ENCODE measurements at places on chromosomes 7 and 10.

DNA sequence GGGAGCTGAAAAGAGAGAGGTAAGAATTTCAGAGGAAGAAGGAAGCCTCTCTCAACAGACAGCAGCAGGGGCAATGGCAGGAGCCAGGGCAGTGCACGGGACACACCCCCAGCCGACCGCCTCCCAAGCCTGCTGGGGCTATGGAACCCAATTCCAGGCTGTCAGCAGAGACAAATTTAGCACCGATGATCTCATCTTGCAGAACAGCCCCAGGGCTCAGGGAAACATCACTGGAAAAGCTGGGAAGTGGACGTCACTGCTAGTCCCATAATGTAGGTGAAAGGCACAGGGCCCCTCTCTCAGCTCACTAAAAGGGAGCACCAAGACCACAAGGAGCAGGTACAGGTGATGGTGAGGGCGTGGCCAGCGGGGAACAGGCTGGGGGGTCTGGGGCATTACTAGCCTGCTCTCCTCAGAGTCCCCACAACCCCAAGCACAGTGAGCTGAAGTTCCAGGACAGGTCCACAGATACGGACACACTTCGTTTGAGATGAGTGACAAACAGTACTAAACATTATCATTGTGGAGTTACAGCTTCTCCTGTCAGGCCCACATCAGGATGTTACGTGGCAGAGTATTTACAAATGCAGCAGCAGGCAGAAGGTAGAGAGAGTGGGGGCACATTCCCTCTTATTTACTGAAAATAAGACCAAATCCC is 103.7 kb downstream of the PLXNA4 start:
- no peak for DNase-seq

DNA sequence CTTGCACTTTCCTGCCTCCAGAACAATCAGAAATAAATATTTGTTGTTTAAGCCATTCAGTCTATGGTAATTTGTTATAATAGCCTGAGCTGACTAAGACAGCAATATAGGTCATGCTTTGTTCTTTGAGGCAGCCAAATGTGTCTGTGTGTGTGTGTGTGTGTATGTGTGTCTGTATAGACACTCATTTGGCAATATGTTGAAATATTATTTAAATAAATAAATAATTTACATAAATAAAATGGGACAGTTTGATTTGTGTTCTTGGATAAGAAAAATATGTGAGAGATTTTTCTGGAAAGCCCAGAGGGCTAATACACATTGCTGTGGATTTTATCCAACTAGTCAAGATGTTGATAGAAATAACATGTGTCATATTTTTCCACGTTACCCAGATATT is 140.2 kb downstream of the PTN start:
- DNase-seq: no peak

- DNase-seq: no peak
Observed at GRCh38 chr7:118657391-118658005, 433.0 kb downstream of the ANKRD7 start.

GRCh38 chr7:47414342-47415317 is 167.3 kb downstream of the TNS3 start:
- DNase-seq: no peak

GRCh38 chr7:95421847-95422444 is 12.9 kb downstream of the PON2 start:
- no peak for DNase-seq

GRCh38 chr10:76492026-76492425 is 1060.6 kb downstream of the LRMDA start:
- DNase-seq: no peak

DNA sequence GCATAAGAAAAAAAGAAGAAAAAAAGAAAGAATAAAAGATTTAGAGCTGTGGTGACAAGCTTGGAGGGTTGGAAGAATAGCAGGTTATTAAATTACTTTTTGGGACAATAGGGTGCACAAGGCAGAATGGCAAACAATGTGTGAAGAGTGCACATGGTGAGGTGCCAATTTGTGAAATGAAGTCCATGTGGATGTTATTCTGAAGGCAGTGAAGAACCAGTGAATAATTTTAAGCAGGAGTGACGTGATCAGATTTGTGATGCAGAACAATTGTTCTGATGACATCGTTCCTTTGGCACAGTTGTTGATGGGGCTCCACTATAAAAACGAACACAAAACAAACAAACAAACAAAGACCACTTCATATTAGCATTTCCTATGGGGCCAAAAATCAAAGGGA is 700.3 kb downstream of the NRG3 start:
- no peak for DNase-seq

DNA sequence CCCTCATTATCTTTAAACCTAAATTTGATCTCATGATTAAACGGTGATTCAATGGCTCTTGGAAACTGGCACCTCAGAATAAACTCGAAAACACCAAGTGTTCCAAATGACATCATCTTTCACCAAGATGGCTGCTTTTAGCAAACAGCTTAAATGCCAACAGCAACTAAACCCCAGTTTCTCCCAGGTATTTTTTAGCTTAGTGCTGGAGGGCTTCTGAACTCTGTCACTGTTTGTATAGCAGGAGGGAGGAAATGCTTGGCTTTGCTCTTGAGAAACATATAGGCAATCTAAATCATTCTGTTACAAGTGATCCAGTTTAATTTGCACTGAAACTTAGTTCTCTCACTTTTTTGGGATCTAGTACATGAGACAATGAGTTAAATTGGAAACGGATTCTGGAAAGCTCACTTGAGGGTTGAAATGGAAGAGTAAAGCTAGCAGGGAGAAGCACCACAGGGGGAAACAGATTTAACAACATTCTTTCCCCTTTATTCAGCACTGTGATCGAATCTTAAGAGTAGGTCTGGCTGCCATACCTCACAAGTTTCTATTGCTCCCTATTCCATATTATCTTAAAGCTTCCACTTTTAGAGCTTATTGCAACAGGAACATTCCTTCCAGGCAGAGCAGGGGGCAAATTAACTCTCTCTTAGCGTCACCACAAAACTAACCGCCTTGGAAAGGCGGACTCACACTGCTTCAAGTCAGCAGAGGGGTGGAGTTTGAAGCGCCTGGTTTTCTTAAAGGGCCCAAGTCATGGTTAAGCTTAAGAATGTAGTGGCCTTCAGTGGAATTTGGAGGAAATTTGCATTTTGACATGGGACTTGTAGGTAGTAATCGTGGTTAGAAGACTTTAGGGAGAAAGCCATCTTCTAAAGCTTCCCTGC is 1.8 kb upstream of the CCDC6 start:
- peak; percentile 72 for DNase-seq

DNA sequence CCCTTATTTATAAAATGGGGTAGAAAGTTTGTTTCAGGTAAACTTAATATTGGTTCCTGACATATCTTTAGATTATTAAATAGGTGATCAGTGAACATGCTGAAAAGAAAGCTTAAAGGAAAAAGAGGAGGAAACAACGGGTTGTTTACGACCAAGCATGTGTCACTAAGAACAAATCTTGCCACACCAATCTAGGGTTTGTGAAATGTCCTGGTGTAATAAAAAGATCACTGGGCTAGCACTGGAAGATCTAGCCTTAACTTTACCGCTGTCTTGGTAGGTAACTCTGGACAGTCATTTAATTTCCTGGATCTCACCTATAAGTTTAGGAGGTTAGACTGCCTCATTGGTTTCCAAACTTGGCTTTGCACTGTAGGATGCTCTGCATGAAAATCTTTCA is 19.0 kb downstream of the VPS26A start:
- no peak for DNase-seq

GRCh38 chr7:117776224-117776623 is 97.0 kb downstream of the CTTNBP2 start:
- DNase-seq: no peak

- DNase-seq: no peak
Observed at GRCh38 chr10:101241840-101242707, 12.8 kb upstream of the LBX1 start.

DNA sequence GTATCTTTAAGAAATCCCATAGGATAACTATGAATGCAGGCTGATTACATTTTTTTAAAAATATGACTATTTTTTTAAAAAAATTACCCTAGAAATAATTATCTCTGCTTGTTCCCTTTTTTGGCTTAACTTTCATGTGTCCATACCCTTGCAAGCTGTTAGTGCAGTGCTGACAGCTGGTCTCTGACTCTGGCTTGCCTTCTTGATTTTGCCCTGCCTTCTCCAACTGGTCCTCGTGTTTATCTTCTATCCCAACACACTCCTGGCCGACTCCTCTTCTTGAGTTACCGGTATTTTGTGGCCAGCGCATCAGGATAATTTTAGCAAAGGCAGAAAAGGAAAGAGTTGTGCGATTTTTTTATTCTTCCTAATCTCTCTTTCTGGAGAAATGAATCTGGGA is 111.7 kb upstream of the STARD3NL start:
- no peak for DNase-seq

GRCh38 chr7:2040201-2040892 is 192.4 kb downstream of the MAD1L1 start:
- DNase-seq: no peak

DNA sequence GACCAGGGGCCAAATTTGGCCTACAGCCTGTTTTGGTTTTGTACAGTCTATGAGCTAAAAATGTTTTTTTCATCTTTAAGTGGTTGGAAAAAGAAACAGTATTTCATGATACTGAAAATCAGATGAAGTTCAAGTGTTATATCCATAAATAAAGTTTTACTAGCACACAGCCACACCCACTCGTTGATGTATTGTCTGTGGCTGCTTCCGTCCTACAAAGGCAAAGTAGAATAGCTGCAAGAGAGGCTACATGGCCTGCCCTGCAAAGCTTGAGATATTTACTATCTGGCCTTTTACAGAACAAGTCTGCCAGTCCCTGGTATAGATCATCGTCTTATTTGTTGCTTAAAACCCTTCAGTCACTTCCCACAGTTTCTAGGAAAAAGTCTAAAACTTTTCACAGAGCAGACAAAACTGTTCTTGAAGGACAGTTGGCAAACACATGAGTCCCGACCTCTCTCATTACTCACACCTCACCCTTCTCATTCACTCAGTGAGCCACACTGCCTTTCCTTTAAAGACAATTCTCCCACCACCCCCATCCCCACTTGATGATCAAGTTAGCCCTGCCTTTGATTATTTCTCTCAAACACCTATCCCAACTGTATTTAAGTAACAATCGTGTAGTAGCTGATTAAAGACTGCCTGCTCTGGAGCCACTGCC is 9.9 kb downstream of the RHEB start:
- no peak for DNase-seq

DNA sequence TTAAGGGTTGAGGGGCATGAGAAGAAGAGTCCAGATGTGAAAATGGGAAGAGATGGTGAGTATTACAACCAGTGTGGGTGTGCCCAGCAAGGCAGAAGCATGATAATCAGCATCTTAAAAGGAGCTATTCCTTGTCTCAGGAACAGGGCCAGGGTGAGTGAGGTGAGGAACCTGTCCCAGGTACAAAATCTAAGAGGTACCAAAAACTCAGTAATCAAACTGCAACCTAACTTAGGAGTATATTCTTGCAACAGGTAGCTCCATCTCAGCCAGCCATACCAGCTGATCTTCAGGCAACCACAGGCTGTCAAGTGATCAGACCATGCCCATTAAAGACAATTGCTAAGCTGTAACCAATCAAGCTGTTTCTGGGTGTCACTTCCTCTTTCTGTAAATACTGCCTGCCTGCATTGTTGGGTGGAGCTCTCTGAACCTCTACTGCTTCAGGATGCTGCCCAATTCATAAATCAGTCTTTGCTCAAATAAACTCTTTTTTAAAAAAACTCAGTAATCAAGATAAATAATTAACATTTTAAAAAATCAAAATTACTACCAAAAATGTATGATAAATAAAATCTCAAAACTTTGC is 7.4 kb downstream of the KEL start:
- no peak for DNase-seq

DNA sequence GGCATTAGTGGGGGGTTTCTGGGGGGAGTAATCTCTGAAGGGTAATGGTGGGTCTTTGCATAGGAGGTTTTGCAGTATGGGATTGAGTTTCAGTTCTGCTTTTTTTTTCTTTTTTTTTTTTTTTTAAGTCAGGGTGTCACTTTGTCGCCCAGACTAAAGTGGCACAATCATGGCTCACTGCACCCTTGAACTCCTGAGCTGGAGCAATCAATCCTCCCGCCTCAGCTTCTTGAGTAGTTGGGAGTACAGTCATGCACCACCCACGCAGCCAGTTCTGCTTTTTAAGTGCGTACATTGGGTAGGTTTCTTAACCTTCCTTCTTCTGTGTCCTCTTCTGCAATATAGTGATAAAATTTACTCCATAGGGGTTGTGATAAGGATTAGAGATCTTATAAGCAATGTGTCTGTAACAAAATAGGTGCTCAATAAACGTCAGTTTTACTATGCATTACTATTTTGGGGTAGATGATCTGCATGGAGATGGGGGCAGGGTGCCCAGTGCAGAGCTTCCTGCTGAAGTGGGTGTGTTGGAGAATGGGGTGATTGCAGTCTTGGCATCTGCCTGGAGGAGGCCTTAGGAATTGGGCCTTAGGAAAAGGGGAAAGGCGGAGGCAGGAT is 9.6 kb downstream of the KAZALD1 start:
- DNase-seq: peak; percentile 76

- no peak for DNase-seq
Observed at GRCh38 chr7:98126311-98127142, 19.9 kb downstream of the LMTK2 start.

- DNase-seq: no peak
Observed at GRCh38 chr7:89133819-89134218, 338.3 kb upstream of the TEX47 start.

GRCh38 chr7:106260136-106260561 is 24.6 kb downstream of the NAMPT start:
- no peak for DNase-seq

DNA sequence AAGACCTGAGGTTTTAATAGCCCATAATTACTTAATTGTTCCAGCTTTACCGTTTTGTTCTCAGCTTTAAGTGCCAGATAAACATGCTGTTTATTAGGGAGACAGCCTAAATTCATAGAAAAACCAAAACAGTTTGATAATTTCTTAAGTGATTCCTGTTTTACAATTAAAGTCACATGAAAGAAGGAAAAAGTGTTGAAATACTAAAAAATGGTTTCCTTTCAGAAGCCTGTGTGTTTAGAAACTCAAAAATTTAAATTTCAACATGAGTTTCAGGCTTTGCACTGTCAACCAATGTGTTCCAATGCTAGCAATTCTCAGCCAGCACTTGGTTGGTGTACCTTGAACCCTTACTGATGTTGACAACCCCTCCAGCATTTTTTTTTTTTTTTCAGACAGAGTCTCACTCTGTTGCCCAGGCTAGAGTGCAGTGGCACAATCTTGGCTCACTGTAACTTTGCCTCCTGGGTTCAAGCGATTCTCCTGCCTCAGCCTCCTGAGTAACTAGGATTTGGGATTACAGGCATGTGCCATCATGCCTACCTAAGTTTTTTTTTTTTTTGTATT is 135.3 kb downstream of the ICA1 start:
- no peak for DNase-seq
